ENCODE measurements at places on chromosomes 3 and 15.

DNA sequence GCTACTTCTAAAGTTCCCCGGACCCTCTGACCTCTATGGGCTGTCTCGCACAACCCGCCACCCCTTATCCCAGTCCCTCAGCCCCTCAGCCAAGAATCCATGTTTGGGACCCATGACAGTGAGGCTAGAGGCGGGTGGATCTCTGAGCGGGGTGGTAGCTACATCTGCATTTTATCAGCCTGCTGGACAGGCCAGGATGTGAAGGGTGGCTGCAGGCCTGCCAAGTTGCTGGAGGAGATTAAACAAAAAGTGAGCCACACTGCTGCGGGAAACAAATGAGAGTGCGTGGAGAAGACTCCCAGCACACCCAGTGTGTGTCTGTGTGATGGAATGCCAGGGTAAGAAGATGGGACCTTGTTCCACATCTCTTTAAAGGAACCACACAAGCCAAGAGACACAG is 51.1 kb upstream of the SPATA12 start:
- H3K27ac ChIP-seq = no peak overlapping the region
- peaks cover 10% of the 10 kb centered on the region for H3K4me1 ChIP-seq
- no peaks in the 10 kb centered on the region for H3K36me3 ChIP-seq
- no peak for DNase-seq
- H3K4me3 ChIP-seq = no peak overlapping the region

DNA sequence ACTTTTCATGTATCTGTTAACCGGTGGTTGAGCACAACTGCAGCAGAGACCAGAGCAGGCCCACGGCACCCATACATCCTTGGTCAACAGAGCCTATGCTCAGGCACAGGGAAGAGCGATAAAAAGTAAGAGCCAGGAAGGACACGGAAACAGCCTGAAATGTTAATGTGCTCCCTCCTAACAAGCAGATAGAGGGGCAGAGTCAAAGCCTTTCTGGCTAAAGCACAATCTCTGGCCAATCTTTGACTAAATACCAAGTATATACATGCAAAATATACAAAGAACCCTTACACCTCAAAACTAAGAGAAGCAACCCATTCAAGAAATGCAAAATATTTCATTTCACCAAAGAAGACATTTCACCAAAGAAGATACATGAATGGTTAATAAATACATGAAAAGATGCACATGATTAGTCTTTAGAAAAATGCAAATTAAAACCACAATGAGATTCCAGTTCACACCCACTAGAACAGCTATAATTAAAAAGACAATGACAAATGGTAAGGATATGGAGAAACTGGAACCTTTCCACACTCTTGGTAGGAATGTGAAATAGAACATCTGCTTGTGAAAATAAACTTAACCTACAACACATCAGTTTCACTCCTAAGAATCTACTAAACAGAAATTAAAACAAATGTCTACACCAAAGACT is 88.0 kb downstream of the OSBPL10 start:
- no peaks in the 10 kb centered on the region for H3K36me3 ChIP-seq
- no peak overlapping the region for H3K4me3 ChIP-seq
- no peak overlapping the region for H3K27ac ChIP-seq
- H3K27me3 ChIP-seq = peaks cover 19% of the 10 kb centered on the region
- no peaks in the 10 kb centered on the region for H3K4me1 ChIP-seq

DNA sequence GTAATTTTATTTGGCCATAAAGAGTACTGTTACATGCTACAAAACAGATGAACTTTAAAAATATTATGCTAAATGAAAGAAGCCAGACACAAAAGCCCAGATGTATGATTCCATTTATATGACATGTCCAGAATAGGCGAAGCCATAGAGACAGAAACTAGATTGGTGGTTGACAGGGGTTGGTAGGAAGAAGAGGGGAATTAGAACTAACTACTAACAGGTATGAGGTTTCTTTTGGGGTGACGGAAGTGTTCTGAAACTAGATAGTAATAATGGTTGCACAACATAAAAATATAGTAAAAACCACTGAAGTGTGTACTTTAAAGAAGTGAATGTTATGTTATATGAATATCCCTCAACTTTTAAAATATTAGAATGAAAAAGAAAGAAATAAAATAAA is 66.1 kb downstream of the GBE1 start:
- no peak overlapping the region for H3K27ac ChIP-seq
- H3K36me3 ChIP-seq = peaks cover 10% of the 10 kb centered on the region
- H3K27me3 ChIP-seq = no peaks in the 10 kb centered on the region
- H3K4me1 ChIP-seq = no peaks in the 10 kb centered on the region
- no peak for DNase-seq
- H3K4me3 ChIP-seq = no peak overlapping the region

DNA sequence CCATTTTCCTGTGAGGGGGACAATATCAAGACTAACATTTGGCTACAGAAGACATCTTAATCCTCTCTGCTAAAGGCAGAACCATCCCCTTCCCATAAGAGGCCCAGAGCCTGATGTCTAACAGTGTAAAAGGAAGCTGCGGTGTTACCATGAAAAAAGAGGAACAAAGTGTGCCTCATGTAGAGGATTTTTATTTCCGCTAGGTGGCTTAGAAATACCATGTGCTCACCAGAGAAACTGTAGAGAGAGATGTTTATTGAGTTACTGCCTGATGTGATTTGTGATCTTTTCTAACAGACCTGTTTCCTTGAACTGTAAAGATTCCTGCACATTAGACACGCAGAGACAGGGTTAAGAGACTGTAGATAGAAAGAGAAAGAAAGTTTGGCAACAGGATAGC is 22.0 kb downstream of the OR5H15 start:
- H3K4me1 ChIP-seq = peaks cover 14% of the 10 kb centered on the region
- no peak overlapping the region for H3K4me3 ChIP-seq
- no peak for DNase-seq
- peaks cover 12% of the 10 kb centered on the region for H3K27me3 ChIP-seq
- H3K36me3 ChIP-seq = no peaks in the 10 kb centered on the region
- no peak overlapping the region for H3K27ac ChIP-seq

DNA sequence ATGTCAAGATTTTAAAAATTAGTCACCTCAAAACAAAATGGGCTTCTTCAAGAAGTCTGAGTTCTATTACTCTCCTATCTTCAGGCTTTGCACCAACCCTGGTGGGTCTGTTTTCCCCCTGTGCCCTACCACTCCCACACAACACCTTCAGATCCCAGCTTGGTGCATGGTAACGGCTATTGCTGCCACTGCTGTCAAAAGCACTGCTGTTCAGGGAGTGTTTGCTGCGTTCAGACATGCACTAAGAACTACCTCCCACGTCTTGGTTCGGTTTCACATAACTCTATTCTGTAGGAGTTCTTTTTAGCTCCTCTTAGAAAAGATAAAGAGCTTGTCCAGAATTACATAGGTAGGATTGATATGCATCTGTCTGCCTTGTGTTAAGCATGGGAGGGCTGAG is 799.2 kb downstream of the NR2F2 start:
- no peak overlapping the region for H3K27ac ChIP-seq
- H3K27me3 ChIP-seq = no peaks in the 10 kb centered on the region
- no peaks in the 10 kb centered on the region for H3K4me1 ChIP-seq
